ENCODE measurements at places on chromosomes 3 and 15.

DNA sequence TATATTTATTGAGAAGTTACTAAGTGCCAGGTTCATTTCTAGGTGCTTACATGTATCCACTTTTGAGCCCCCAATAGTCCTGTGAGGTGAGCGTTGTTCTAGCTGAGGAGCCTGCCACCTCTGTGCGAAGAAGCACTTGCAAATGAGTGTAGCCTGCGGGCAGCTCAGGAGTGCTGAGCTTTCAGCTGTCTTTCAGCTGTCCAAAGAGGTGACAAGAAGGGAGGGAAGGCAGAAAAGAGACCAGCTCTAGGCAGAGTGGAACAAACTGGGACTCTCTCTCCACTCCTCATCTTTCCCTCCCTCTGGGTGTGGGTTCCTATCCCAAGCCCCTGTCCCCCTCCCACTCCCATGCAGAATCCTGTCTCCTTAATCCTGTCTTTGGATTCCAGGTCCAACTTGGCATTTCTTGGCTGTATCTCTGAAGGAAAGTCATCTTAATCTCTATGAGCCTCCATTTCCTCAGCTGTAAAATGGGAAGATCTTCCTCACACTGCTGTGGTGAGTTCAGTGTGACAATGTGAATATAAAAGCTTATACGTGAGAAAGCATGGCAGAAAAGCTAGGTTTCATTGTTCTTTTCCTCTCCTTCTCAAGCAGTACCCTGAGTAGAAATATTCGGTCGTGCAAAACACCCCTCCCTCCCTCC lies 6.7 kb upstream of the SRP14 start:
- DNase-seq = no peak

DNA sequence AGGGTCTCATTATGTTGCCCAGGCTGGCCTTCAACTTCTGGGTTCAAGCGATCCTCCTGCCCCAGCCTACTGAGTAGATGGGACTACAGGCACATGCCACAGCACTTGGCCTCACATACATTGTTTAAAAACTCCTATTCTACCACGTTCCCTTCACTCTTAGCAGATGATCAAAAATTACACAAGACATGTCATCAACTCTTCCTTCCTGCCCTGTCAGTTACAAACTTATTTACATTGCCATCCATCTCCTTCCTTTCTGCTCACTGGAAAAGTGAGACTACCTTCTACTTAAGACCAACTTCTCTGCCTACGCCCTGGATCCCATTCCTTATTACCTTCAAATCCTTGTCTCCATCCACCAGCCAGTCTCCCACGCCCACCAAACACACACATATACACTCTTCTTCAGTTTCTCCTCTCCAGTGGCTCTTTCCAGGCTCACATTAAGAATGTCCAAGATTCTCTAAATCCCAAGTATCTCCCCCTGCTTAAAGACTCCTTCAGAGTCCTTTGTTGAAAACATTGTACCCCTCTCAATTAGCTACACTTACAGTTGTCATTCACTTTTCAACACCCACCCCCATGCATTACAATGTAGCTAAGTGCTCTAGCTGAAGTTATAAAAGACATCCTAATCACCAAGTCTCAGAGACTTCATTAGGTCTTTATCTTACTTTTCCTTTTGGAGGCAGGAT lies 4.3 kb downstream of the PEAK1 start:
- DNase-seq = no peak

DNA sequence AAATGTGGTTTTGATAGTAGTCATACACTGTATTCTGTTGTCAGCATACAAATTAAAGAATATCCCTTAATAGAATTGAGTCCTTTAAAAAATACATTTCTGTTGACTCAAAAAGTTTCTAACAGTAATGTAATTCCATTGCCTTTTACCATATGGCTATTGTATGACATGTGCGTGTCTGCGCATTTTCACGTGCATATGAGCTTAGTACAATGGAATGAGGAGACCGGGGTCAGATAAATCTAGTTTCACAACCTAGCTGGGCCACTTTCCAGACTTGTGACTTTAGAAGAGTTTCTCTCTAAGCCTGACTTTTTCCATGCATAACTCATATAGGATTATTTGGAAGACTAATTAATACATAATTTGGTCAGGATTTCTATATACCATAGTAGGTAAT lies 38.7 kb downstream of the ZBTB38 start:
- DNase-seq = peak; percentile 94

DNA sequence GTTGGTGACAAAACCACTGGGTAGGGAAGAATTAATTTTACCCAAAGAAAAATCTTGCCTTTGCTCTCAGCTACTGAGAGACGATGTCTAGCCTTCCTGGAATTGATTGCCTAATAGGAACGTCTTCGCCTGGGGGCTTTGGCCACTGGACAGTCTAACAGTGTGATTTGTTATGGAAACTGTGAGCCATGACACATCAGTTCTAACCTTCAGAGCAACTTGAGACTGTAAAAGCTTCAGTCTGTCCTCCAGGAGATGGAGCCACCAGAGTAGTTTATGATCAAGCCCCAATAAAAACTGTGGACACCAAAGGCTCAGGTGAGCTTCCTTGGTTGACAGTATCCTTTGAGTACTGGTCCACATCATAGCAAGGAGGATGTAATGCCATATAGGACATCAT lies 235.8 kb upstream of the TMCO5A start:
- no peak for DNase-seq
